Cardiac septum (tissue), 1 donor: ENCODE measurements at places on chromosomes 3 and 15. TPM values are rescaled to one million over a fixed set of nuclear protein-coding genes. Genes with fewer than 3 reads are reported as not detected.

UBE2E2 gene
- total RNA-seq = 48.1 TPM

MST1R gene
- total RNA-seq = 1.2 TPM

DNA sequence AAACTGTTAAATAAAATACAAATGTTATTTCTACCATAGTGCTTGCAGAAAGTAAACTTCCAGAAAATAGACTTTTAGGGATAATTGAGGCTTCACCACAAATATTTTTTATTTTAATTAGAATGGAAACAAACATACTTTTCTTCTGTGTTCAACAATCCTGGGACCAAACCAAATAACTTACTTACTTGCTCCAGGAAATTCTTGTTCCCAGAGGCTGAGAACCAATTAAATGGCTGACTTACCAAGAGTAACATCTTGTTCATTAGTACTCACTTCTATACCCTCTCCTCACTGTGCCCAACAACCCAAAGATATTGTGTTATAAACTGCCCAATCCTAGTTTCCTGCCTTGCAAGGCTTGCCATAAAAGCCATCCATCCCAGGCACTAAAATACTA, 172.2 kb upstream of the PFN2 start:
- DNase-seq = no peak

DNA sequence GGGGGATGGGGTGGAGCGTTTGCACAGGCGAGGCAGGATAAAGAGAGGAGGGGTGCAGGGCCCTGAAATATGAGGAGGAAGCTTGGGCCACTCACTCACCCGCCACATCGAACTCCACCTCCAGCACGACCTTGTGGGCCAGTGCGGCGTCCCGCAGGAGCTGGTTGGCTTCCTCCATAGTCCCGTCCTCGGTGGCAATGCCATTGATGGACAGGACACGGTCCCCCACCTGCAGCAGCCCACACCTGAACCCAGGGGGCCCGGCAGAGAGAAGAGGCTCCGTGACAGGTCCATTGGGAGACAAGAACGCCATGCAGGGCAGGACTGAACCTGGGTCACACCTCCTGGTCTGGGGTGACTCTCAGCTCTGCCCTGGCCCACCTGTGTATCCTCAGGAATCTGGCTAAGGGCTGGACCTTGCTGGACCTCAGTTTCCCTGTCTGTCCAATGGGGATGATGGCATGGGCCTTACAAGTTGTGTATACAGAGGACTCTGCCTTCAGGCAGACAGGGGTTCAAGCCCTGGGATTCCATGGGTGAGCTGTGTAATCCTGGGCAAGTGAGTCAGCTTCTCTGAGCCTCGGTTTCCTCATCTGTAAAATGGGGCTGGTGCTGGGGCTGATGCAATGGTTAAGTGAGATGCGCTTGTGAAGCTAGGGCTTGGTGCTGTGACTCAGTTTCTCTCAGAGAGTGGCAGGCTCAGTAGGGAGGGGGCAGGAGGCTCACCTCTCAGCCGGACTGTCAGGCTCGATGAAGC, 26.4 kb downstream of the GRIP2 start:
- DNase-seq = peak; percentile 67

DNA sequence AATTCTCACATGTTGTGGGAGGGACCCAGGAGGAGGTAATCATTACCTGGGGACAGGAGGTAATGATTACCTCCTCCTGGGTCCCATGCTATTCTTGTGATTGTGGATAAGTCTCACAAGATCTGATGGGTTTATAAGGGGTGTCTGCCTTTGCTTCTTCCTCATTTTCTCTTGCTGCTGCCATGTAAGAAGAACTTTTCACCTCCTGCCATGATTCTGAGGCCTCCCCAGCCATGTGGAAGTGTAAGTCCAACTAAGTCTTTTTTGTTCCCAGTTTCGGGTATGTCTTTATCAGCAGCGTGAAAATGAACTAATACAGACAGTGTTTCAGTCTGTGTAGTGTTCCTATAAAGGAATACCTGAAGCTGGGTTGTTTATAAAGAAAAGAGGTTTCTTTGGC, 13.1 kb upstream of the KCTD6 start:
- DNase-seq = no peak

GRCh38 chr3:17678116-17678741, 64.2 kb downstream of the TBC1D5 start:
- no peak for DNase-seq
